ENCODE measurements at places on chromosomes 1 and 21. TPM values are rescaled to one million over a fixed set of nuclear protein-coding genes. Genes with fewer than 3 reads are reported as not detected.

Gene AMY1C
- not detected for total RNA-seq

Gene OR2W3
- not detected for total RNA-seq

Gene HES4
- total RNA-seq: 11.3 TPM

- no peak for DNase-seq
Measured at GRCh38 chr1:247198781-247199180, 27.0 kb upstream of the ZNF124 start.

DNA sequence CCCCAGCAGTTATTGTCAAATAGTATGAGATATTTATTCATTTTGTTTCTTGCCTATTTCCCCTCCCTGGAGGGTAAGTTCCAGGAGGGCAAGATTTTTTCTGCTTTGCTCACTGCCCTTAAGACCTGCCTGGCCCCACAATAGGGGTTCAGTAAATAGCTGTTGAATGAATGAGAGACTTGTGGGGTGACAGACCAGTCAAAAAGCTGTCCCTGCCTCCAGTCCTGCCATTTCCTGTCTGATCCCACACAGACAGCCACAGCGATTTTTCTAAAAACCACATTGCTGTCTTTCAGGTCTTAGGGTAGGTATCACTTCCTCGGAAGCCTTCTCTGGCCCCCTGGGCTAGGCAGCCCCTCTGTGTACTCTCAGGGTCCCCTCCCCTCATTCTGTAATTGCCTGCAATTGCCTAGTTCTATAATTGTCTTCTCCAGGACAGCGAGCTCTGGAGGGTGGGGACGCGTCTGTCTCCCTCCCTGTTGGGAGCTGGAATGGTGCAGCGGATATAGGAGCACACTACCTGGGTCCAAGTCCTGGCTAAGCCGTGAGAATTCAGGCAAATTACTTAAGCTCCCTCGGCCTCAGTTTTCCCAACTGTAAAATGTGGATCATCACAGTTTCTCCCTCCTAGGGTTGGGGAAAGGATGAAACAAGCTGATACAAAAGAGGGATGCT is 1.8 kb upstream of the EXTL1 start:
- DNase-seq: no peak

GRCh38 chr1:169390303-169390702 is 22.3 kb downstream of the BLZF1 start:
- DNase-seq: no peak

DNA sequence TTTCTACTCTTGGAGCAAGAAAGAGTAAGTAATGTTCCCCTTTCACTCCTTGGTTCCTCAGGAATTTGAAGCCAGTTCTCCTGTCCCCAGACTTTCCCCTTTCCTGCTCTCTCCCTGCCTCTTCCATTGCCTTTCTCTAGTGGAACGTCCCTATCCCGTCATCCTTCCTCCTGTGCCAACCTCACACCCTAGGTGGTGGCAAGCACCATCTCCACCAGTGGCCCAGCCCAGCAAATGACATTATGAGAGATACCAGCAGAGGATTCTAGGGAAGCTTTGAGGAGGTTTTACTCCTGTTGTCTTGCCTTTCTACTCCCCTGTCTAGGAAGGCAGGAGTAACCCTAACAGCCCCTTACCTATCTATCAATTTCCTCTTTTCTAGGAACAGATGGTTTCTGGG is 8.1 kb upstream of the TACSTD2 start:
- no peak for DNase-seq

DNA sequence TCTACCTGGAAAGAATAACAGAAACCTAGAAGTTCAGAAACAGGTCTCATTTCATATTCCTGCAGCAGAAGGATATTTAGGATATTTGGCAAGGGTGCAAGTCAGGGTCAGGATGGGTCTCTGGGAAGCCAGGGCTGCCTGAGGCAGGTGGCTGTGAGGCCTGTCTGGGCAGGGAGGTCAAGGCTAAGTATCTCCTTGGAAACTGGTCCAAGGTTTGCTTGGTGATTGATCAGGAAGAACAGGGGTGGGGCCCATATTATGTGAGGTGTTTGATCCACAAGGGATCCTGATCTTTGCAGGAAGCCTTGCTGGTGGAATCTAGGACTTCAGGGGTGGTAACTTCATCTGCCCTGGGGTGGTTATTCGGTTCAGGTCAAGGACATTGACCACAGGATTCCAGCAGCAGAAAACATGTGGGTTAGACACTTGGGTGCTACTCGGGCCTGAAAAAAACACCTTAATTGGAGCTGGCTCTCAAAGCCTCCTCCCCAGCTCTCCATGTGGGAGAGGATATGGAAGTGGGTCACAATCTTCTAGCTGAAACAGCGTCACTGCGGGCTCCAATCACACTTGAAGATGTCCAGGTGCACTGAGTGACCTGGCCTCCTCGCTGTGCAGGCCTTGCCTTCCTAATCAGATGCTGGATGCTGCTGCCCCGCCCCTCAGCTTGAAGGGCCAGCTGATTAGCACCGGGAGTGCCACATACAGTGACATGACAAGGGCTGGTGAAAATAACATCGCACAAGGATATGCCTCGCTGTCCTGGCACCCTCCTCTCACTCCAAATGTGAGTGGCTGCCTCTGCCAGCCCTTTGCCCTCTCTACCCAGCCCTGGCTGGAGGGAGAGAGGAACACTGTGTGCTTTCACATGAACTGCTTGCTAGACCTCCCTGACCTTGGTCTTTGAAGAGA is 8.7 kb downstream of the CTNNBIP1 start:
- no peak for DNase-seq

Gene LCE1A
- not detected for total RNA-seq

Gene DMRTB1
- 0.55 TPM for total RNA-seq

- no peak for DNase-seq
Measured at GRCh38 chr1:39384305-39384704, 107.1 kb upstream of the BMP8A start.

DNA sequence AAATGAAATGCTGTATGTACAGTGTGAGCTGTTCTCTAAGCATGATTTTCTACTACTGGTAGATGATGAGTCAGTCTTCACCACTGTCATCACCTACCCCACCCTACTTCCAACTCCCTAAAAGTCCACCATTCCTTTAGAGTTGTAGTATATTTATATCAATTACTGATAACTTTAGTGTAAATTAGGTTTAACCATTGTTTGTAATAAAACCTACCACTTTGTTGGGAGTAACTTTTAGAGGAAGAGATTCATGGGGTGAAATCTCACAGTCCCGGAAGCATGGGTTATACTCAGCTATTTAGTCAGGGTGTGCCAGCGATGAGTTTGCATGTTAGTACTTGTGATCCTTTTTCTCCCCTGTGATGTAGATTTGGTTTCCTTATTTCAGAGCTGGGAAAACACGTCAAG is 17.1 kb downstream of the MORC3 start:
- DNase-seq: no peak

Gene ANKRD65
- total RNA-seq: 0.67 TPM

DNA sequence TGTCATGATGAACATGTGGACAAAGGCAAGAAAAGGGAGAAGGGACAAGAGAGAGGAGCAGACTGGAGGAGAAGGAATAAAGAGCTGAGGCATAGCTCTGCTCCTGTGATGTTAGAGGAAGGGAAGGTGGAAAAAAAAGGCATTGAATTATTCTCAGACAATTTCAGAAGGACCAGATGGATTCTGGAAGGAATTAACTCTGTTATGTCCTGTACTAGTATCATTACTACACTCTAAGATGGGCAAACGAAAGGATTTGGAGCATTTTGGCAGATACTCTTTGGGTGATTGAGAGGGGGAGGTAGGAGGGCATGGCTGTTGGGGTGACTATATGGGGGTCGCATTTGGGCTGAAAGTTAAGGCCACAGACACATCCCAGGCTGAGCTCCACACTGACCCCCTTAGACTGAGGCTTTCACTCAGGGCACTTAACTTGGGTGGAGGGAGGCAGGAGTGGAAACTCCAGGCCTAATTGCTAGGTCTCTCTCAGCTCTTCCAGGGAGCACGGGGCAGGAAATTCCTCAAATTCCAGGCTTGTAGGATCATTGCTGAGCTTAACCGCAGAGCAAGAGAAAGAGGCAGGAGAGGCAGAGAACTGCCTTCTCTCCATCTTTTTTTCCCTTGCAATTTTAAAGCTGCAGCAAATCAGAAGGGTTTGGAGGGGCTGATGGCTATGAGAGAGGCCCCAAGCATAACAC is 25.9 kb downstream of the KIRREL1 start:
- peak; percentile 53 for DNase-seq

Gene CRP
- not detected for total RNA-seq

- DNase-seq: peak; percentile 77
Measured at GRCh38 chr1:225881081-225881958, 860 bp downstream of the TMEM63A start.

Gene HS2ST1
- 36.5 TPM for total RNA-seq

- no peak for DNase-seq
Measured at GRCh38 chr1:26020330-26020768, 1.2 kb upstream of the EXTL1 start.

Gene HEYL
- total RNA-seq: 0.63 TPM

Gene MANEAL
- 9.9 TPM for total RNA-seq

DNA sequence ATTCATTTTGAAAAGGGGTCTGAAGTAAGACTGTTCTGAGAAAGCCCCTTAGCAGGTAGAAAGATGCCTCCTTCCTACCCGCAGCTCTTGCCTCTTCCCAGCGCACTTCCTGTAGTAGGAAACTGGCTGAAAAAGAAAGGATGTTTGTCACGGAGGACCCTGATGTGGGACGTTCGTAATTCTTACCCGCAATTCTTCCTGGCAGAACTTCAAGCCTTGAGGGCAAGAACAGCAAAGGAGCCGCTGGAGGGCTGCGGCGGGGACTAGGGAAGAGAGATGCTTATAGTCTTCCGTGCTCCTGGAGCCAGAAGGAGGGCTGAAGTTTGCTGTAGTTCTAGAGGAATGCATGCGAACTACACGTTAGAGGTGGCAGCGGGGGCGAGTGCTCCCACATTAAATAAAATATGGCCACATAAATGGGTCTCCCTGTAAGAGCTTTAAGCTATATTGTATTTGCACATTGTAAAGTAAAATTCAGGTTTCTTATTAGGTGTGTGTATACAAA is 6.3 kb downstream of the C1orf53 start:
- peak; percentile 47 for DNase-seq

DNA sequence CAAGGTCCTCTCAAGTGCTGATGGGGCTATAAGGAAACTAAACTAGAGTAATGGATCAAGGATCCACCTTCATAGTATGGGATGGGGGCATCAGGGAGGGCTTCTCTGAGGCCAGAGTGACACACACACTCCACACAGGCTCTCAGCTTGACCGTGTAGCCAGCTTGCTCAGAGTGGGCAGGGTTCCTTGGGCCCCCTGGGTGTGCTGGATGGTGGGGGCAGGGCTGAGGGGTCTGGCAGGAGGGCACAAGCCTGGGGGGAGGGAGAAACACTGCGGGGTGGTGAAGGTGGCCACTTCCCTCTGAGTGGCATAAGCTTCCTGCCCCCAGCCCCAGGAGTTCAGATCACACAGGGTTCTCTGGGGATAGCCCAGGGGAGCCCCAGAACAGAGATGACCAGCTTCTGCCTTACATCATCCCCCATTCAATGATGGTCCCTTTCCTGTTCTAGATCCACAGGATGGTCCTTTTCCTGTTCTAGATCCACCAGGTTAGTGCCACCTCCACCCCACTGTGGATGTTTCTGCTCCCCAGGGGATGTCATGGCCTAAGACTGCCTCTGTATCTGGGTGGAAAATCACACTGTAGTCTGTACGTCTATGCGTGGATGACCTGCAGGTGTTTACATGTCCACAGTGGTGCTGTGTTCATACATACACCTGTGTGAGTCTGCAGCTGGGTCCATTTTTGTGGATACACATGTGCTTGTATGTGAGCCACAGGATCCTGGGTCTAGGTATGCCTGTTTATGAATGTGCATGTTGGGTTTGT is 525.0 kb downstream of the PTPRU start:
- peak; percentile 7 for DNase-seq

GRCh38 chr1:53182716-53183094 is 13.9 kb upstream of the CPT2 start:
- DNase-seq: no peak

DNA sequence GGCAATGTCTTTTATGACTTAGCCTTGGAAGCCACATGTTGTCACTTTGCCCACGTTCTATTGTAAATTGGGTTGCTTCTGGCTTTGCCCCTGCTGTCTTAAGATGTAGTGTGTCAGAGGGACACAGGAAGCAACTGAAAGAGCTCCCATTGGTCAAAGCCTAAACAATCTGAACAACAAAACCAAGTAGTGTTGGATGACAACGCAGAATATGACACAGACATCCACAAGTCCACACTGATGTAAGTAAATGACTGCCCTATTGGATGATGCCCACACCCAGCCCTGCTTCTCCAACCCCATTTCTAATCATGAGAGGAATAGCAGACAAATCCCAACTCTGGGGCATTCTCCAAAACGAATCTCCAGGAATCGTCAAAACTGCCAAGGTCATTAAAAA is 50.7 kb downstream of the ELF3 start:
- DNase-seq: no peak

- no peak for DNase-seq
Measured at GRCh38 chr21:7917729-7918128, 2603.7 kb upstream of the TPTE start.

Gene RGS16
- 29.1 TPM for total RNA-seq

DNA sequence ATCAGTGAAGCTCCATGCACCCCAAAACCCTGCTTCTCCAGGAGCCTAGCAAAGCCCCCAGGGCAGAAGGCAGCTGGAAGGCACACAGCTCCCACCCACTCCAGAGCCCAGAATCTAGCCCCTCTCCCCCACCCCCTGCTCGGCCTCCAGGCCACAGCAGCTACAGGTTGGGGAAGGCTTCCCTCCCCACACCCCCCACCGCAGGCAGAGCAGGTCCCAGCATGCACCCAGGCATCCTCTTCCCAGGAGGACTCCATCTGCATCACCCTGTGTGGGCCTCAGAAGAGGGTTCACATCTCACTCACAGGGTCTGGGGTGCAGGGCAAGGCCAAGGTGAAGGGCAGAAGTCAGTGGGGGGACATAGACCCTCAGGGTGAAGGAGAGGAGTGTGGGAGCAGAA is 719 bp downstream of the S100A14 start:
- no peak for DNase-seq

DNA sequence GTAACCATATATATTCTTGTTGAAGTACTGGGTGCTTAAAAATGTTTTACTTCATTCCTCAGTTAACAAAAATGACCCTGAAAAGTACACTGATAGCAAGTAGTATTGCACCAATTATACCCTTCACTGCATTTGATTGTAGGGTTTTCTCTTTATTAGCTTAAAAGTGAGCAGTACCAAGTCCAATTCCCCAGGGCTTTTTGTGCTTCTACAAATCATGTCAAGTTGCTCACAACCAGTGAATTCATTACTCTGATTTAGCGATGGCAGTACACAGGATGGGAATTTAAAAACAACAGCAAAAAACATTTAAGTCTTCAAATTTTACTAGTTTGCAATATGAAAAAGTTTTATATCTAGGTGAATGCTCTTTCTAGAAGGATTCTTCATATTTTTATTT is 436.4 kb downstream of the PTBP2 start:
- DNase-seq: no peak
